ENCODE measurements at places on chromosomes 2 and 18.
A peak's percentile ranks its signal among the peaks of the same experiment; 100 is the strongest.

- no peak for DNase-seq
Measured at GRCh38 chr2:138742441-138743057, 37.6 kb downstream of the NXPH2 start.

DNA sequence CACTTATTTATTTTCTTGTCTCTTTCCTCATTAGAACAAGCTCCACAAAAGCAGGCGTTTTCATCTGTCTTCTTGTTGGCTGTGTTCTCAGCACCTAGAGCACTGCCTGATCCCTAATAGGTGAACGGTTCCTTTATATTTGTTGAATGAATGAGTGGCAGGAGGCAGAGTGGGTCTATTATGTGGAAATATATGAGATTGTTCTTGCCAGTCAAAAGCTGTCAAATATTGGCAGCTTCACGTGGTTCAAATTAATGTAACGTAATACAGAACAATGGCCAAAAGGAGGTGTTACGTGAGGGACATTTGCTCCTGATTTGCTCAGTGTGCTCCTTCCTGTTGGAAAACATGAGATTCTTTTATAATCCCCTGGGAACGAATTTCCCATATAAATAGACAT is 8.5 kb upstream of the ARHGAP25 start:
- no peak for DNase-seq

GRCh38 chr2:39696101-39696553 is 30.4 kb downstream of the TMEM178A start:
- no peak for DNase-seq

DNA sequence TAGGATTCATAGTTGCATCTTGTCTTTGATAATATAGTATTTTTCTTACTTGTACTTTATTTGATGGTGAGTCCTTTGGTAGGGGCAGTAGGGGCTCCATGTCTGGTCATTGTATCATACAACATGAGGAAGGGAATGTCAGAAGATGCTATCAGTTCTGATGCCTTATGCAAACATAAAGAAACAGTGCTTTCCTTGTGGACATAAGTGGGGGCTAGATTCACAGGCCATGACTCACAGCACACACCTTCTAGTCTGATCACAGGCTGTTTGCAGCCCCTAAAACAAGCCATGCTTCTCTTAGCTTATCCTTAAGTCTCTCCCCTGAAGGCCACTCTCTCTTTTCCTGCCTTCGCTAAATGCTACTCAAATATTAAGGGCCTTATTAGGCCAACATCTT is 10.7 kb upstream of the SLC14A1 start:
- peak; percentile 16 for DNase-seq

- DNase-seq = no peak
Measured at GRCh38 chr2:96207774-96208142, 869 bp downstream of the STARD7 start.

DNA sequence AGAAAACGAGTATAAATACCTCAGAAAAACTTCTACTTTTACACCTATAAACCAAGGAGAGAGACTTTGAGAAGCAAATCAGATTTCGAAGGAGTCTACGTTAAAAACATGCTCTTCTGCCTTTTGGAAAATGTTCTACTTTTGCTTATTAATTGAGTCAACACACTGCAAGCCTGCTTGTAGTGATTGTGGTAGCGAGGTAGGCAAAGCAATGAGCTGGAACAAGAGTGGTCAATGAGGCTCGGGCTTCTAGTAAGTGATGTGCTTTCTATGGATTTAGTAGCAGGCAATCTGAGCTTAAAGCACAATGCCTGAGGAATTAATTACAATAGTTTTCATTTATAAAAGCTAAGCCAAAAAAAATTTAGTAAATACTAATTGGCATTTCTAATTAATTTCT is 103.4 kb upstream of the TFCP2L1 start:
- no peak for DNase-seq

DNA sequence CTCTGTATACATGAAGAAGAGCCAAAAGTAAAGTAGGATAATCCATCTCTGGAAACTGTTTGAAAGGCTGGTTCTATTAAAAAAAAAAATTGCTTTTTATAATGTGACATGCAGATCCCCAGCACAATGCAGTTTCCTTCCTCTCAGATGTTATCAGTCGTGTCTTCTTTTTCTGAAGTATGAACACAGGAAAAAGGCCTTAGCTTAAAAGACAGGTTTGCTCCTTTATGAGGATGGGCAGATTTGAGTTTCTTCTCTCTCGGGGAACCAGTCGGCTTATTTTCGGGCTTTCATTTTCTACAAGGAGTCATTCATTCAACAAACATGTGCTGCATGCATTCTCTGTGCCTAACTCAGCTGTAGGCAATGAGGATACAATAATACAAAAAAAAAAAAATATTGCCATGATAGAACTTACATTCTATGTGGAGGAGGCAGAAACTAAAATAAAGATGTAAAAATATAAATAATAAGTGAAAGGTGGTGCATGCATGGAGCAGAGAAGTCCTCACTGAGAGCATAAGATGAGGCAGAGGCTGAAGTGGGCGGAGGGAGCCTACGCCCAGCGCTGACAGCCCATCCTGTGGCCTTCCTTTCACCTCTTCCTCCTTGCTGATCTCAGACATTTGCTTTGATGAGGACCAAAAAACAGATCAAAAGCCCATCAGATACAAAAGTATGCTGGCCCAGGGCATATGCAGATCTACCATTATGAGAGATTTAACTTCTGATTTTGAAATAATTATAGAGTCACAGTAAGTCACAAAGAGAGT is at the start of gene CD226:
TSS of gene CD226 (minus strand) at position 513 of the 773 bp plus-strand sequence. CDS start at position 46, 467 bp downstream.
- DNase-seq = no peak

- DNase-seq = no peak
Measured at GRCh38 chr2:10877651-10878111, 34.1 kb upstream of the KCNF1 start.

DNA sequence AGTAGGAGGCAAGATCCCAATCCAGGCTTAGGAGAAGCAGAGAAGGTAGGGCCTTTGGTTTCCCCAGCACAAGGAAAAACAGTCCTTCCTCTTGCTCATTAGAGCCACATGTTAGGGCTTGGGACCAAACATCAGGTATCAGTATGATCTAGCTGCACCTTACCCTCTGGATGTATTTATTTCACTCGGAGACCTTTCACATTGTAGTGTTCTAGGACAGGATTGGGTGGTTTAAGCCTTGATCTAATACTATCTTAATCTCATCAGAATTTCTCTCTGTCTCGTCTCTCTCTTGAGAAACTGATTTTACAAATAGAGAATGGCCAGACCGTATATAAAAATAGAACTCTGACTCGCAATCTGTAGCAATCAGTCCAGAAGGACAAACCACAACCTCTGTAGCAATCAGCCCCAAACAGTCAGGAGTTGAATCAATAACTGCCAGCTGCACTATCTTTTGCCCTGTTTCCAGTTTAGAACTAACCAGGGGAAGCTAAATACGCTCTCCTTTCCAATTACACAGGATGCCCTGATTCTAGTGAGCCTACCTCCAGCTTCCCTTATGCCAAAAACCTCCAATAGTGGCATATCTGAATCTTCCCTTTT is 207.1 kb downstream of the TDRD15 start:
- DNase-seq = no peak

DNA sequence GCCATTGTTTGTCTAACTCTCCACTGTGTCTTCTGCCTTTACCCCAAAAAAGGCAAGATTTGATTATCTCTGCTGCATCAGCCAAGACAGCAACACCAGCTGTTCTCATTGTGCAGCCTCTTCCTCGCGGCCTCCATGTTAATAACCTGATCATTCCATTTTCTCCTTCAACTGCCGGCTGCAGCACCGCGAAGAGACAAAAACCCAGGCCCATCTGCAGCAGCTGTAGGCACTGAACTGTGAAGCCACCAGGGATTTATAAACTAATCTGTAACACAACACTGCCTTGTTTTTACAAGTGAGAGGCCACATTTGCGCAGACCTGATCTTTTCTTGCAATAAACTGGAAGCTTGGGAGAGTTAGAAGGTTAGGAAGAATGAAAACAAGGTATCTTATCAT is 147.8 kb downstream of the SATB2 start:
- DNase-seq = no peak

DNA sequence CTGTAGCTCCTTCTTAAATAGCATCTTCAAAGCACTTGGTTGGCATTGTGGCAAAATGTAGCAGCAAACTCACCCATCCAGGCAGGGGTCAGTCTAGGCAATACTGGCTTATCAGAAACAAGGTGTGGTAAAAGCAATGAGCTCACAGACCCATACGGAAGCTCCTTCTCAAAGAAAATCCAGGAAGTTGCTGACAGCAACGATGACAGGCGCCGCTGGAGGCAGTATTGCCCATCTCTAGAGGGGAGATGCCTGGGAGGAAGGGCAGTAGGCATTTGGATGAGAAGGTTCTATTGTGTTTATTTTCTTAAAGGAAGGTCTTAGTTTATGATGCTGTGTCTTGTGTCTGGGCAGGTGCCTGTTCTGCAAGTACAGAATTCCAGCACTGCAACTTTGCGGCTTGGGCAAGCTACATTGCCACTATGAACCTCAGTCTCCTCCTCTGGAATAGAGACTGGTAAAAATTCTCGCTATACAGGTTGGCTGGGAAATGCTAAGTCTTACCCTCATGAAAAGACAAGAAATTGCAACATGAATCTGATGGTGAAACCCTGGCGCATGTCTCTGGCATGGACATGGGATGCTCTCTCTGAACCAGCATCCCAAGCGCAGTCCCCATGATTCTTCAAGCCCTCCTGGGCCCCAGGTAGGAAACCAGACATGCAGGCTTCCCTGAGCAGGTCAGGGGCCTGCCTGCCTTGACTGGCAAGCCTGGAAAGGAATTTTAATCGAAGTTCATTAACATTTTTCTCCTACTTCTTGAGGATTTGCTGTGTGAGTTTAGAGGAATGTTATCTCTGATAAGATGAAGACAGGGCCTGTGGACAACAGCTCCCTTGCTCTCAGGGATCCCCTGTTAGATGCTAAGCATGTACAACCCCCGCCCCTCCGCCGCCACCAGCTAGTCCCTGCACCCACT is 156.0 kb downstream of the TFCP2L1 start:
- peak; percentile 73 for DNase-seq
